ENCODE measurements at places on chromosomes 2 and 18. TPM values are rescaled to one million over a fixed set of nuclear protein-coding genes. Genes with fewer than 3 reads are reported as not detected.

- DNase-seq = no peak
These were observed 368.6 kb upstream of the TFPI start for GRCh38 chr2:187922846-187923245.

DNA sequence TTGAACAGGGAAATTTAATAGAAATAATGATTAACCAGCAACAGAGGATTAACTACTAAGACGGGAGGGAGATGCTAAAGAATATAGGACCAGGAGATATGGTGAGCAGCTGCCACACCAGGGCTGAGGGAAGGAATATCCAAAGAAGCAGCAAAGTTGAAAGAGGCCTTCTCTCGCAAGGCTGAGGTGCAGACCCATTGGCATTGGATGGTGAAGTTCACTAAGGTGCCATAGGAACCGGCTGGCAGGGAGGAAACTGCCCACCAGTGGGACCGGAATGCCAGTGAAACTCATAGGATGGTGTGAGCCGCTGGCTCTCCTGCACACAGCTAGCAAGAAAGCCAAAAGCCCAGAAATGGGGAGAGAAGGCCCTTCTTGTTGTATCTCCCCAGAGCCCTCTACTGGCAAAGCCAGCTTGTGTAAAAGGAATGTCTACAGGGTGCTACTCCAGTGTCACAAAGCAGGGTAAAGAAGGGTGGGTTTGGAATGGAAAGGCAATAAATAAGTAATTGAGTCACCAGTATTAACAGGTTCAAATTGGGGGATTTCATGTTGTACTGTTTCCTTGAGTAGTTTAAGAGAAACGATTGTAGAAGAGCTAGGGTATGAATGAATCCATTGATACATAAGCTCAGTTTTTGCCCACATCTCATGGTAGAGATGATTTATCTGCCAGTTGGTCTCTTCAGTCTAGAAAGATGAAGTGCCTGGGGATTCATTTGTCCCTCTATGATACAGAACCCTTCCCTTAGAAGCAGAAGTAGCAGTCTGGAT, 36.0 kb downstream of the FARP2 start:
- DNase-seq = no peak

DNA sequence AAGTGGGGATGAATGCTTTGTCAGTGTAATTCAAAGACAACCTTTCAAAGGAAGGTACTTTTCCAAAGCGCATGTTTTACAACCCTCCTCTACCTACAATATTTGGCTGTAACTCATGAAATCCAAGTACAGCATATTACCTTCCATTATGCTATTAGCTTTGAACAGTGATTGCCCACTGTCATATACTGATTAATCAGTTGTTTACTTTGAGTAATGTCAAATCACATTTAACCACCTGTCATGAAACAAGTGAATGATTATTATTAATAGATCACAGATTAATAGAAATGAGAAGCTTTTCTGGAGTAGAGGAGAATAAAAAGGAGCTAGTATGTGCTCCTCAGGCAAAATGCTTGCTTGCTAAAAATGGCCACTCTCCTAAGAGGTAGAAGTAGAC, 150.5 kb upstream of the SMAD7 start:
- DNase-seq = no peak

- no peak for DNase-seq
These were observed 95.0 kb downstream of the CDH19 start for GRCh38 chr18:66508937-66509336.

Gene NCKAP5
- not detected for total RNA-seq

DNA sequence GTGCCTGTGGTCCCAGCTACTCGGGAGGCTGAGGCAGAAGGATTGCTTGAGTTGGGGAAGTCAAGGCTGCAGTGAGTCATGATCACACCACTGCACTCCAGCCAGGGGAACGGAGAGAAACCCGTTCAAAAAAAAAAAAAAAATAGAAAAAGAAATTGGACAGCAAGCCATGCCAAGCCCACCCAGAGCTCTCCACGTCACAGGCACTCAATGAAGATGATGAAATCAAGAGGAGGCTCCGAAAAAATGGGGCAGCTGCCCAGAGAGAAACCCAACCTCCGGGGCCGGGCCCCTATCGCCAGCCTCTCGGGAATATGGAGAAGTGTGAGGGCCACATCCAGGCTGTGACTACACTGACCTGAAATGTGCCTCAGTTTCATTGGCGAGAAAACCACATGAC, 40.0 kb downstream of the BIN1 start:
- DNase-seq = no peak

DNA sequence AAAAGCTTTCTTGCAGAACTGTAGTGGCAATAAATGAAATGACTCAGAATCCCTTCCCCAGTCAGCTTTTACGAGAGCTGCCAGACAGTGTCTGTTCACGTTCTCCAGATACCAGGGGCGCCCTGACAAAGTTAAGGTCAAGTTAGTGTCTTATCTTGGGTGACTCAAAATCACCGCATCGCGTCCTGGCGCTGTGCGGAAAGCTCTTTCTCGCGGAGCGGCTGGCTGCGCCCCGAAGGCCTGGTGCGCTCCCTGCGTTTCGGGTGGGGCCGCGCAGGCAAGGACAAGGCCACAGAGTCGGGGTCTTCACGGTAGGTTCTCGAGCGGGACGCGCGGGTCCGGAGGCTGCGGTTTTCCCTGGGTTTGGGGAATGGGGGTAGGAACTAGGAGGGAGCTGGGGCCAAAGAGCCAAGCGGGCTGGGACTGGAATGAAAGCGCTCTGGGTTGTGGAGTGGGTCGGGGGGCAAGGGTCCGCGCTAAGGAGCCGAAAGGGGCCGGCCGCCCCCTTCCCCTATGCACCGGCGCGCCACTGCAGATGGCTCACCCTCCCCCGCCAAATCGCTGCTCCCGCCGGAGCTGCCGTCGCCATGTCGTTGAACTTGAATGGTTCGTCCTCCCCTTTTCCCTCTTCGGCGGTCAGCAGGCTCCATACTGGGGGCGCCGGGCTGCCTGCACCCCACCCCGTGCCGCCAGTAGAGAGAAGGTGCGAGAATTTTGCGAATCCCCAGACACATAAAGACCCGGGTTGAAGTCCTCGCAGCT, 2.6 kb upstream of the HOXD11 start:
- no peak for DNase-seq

DNA sequence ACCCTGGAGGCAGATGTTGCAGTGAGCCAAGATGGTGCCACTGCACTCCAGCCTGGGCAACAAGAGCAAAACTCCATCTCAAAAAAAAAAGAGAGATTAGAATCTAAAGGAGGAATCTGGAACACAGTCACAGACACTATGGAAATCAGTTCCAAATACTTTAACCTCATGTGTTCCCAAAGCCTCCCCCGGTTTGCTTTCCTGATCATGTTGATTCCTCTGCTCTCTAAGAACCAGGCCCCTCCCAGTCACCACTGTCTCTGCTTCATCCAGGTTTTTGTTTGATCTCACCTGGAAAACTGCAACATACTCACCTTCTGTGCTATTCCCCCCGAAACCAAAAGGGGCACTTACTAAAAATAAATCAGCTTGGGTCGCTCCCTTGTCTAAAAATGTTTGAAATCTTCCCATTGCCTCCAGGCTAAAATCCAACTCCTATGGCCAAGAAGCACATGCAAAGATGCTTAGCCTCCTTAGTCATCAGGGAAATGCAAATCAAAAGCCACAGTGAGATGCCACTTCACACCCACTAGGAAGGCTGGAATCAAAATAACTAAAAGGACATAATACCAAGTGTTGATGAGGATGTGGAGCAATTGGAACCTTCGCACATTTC, 6.2 kb upstream of the NEU2 start:
- DNase-seq = no peak

Gene NEB
- total RNA-seq = 1.1 TPM

DNA sequence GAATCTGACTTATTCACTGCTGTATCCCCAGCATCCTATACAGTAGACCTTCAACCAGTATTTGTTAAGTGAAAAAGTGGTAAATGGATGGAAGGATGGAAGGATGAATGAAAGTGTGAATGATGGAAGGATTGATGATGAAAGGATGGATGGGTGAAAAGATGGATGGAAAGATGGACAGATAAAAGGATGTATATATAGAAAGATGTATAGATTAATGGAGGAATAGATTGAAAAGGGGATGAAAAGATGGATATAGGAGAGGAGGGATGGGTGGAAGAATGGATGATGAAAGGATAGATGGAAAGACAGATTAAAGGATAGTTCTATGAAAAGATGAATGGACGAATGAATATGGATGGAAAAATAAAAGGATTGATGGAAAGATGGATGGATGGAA, 50.0 kb downstream of the PSD4 start:
- no peak for DNase-seq

GRCh38 chr18:74582642-74583041, 15.0 kb upstream of the ZNF407 start:
- DNase-seq = no peak

- no peak for DNase-seq
These were observed 133.1 kb downstream of the GCA start for GRCh38 chr2:162477011-162477410.

DNA sequence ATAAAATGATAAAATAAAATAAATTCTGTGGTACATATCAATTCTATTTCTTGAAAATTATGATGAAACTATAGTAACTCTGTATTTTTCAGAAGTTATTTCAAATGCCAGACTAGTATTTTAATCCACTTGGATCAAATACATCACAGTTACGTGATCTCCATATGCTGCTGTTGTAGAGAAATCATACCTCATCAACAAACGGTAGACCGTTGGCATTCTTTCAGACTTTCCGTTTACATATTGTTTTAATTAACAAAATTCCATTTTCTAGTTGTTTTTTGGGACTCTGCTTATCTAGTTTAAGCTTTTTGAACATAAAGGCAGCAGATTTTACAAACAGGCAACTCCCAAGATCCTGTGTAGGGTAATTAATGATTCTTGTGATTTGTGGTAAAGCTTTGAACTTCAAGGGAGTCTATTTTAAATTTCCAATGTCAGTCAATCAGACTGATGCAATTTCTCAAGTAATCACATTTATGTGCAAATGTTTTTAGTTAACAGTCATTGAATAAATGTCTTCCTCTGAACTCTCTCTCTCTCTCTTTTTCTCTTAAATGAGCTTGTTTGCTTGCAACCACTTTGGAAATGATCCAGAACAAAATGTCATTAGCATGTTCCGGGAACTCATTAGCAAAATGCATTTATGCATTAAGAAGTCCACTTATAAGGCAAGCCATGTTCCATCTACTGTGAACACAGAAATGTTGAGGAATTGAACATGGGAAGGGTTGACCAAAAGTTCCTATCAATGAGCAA, 31.8 kb downstream of the NYAP2 start:
- DNase-seq = no peak

DNA sequence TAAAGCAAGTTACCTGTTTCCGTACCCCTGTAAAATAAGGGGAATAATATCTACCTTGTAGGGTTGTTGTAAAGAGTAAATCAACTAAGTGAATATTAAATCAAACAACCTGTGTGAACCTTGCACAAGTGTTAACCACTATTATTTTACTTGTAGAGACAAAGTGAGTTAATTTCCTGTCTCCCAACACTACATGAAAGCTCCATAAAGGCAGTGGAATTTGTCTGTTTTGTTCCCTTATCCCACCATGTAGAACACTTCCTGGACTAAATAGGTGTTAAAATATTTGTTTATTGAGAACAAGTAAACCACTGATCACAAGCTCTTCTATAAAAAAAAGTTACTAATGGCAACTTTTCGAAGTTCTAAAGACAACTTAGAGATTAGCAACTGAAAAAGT, 3.3 kb downstream of the ARL5A start:
- DNase-seq = no peak

- no peak for DNase-seq
These were observed 306.6 kb upstream of the VWC2L start for GRCh38 chr2:214104219-214104618.

- DNase-seq = no peak
These were observed 312.4 kb upstream of the TCF4 start for GRCh38 chr18:55900380-55900779.

DNA sequence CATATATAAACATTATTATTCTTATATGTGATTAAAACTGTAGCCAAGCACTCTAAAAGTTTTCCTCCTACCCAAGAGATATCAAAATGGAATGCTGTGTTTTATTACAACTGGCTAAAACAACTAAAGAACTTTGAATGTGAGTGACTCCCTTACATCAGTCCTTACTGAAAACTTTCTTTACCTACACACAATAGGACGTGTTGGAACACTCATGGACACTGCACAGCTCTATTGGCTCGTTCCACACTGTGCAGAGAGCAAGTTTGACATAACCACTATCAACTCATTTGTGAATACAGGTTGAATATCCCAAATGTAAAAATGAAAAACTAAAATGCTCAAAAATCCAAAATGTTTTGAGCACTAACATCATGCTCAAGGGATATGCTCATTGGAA, 650.6 kb downstream of the SLC4A3 start:
- no peak for DNase-seq

DNA sequence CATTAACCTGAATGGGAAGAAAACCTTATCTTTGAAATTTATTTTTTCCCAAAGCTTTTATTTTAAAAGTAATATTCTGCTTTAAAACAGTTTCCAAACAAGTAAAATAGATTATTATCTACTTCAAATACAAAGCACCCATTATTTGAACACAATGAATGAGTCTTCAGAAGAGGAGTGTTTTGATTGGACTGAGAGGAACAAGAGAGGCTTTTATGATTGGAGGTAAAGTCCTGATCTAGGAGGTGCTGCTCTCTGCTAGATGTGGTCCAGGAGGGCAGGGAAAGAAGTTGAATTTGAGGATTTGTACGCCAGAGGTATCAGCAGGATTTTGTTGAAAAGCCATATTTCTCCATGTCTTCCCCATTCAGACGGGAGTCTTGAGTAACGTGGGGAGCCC, 900.7 kb downstream of the SOCS6 start:
- no peak for DNase-seq

DNA sequence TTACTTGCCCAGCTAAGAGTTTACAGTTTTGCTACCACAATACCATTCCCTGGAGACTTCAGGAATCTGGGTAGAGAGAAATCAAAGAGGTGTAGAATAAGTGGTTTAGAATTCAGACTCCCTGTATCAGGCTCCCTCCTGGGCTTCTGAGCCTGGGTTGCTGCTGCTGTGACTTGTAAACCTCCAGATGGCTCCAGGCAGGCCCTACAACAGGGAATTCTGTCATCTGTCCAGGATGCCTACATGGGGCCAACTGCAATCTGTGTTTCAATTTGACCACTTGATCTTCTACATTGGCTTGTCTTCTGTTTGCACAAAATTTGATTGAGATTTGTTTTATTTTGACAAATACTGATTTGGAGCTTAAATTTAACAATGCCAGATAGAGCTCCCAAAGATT, 183.9 kb downstream of the RAD51AP2 start:
- DNase-seq = no peak

- no peak for DNase-seq
These were observed 11.1 kb downstream of the FASTKD1 start for GRCh38 chr2:169562519-169562918.

Gene ONECUT2
- total RNA-seq = 0.02 TPM

Data from activated T-cell treated with anti-CD3 and anti-CD28 coated beads, Interleukin-2, amount 50 U/mL, for 72 hours (primary cell).